ENCODE measurements at places on chromosomes 13 and 19.

DNA sequence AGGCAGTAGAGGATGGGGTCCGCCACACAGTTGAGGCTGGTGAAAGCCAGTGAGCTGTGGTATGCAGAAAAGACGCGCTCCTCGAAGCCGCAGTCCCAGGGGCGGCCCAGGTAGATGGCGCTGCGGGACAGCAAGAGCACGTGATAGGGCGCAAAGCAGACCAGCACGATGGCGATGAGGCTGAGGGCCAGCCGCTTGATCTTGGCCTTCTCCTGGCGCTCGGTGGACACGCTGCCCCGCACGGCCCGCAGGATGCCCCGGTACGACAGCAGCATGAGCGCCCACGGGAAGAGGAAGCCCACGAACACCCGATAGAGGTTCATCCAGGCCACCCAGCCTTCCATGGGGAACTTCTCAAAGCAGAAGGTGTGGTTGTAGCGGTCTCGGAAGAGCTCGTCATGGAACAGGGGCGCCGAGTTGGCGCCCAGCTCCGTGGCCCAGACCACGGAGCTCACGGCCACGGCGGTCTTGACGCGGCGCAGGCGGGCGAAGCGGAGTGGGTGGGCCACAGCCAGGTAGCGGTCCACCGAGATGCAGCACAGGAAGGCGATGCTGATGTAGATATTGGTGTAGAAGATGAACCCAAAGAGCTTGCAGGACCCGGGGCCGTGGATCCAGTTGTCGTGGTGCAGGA lies 6.5 kb upstream of the OPA3 start:
- DNase-seq: no peak

DNA sequence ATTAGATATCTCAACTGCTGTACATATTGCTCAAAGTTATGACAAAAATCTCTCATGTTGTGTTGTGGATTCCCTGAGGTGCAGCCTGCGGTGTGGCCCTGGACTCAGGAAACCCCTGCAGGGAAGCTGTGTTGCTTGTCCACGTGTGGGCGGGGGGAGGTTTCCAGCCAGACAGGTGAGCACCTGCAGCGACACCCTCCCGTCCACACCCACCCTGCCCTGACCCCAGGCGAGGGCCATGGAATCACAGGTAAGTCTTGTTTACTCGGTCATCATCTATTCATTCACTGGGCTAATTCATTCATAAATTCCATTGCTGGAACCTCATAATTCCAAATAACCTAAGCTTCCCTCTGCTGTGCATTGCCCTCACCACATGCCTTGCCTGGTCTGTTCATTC lies 14.1 kb downstream of the PLPP2 start:
- DNase-seq: no peak

DNA sequence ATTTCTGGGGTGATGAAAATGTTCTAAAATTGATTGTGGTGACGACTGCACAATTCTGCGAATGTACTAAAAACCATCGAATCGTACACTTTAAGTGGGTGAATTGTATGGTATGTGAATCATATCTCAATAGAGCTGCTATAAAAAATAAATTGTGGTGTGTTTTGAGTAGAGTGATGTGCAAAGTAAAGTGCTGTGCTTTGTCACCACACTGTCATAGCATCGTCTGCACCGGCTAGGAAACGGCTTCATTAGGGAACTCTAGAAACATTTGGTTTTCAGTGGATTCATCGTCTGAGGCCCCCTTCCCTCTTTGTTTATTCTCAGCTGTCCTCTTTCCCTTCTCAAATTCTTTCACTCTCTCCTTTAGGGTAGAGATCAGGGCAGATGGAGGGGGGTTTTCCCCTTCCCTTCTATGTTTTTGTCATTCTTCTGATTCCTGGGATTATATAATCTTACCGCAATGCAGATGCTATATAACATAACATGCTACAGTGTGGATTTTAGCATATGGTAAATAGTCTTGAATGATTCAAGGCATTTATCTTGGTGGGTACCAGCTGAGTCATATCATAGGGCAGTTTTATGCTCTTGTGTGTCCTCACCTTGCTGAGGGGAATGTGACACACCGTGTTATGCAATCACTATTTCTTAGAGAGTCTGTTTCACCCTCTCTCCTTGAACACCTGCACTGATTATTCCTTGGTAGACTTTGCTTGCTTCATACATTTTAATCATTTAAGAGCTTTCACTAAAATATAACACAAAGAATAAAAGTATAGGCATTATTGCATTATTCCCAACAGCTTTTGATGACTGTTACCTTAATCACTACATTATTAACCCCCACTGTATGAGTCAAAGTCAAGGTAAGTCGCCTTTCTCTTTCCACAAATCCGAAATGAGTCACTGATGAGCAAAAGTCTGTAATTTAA lies 239.4 kb downstream of the DCLK1 start:
- DNase-seq: peak; percentile 5

DNA sequence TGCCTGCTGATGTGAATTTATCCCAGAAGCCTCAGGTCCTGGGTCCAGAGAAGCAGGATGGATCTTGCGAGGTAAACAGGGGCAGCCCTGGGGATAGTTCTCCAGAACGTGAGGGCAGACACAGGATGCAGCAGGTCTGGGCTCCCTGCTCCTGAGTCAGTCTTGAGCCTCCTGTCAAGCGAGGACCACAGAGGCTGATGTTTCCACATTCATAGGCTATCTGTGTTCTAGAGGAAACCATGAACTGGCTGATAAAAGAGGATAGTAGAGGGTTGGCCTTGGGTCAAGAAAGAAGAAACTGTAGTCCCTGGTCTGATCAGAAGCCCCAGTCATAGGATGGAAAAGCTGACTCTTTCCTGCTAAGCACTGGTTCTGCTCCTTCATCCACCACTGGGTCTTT lies 2.2 kb downstream of the ZNF175 start:
- DNase-seq: no peak

- no peak for DNase-seq
Observed at GRCh38 chr13:49649244-49649962, 21.1 kb downstream of the ARL11 start.

DNA sequence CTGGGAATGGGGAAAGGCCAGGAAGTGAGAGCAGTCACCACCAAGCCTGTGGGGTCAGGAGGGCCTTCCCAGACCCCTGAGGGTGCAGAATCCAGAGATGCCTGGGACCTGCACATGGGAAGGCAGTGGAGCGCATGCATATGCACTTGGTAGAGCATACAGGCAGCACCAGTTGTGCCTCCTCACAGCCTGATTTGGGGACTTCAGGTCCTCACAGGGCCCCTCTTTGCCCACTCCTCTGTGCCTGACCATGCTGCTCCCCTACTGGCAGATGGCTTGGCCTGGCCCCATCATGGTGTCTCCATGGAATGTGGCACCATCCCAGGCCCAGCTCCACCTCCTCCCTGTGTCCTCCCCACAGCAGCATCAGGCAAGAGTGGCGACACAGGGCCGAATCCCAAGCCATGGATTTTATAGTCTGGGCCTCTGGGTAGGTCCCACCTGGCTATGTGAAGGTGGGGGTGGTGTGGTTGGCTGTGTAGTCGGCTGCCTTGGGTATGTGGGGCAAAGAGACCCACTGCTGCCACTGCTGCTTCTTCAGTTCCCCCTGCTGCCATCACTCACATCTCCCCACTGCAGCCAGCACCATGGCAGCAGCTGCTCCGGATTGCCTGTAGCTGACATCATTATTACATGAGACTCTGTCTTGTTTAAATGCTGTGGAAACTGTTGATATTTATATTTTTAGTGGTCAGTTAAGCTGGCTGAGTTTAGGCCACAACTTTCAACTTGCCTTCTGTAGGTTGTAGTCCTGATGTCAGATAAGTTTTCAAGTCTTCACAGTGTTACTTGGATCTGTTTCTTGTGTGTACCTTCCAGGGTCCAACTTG lies 247.0 kb downstream of the GPC6 start:
- DNase-seq: no peak

DNA sequence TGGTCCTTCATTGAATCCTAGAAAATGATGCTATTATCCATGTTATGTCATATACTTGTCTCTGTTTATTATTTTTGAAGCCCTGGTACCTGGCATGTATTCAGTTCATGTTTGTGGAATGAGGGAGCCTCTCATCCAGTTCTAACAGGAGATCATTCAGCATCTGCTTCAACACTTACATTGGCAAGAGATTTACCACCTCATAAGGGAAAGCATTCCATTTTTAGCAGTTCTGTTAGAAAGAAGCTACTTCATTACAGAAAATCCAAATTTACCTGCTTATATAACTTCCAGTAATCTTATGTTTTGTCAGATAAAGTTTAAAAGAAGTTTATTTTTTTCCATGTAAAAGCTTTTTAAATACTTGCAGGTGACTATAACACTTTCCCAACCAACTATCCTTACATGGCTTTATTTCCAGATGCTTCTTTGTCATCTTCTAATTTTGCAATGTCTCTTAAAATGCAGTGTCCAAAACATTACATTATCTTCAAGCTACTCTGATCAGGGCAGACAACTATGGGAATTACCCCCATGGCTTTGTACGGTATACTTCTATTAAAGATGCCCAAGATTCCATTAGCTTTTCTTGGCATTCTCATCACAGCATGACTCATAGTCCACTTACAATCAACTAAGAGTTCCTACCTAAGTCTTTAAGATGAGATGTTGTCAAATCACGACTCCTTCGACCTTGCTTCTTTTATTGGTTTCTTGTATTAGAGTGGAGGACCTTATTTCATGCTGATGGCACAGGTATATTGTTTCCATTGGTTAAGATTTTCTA lies 262.1 kb downstream of the PCDH9 start:
- no peak for DNase-seq

DNA sequence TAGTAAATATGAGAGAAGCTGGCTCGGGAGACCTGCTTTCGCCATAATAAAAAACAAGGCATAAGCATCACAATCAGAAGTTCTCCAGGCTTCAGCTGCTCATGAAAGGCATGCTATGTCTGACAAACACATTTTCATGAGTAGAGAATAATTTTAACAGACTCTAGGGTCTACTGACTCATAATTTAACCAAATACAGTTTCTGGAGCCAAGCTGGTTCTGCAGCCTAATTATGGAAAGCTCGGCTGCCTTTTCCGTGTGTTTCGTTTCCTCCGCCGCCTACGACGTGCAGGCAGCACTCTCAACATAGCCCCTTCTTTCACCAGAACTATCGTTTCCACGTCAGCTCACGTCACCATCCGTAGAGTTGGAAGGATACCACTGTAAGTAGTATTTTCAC lies 5.7 kb downstream of the MCF2L start:
- no peak for DNase-seq

GRCh38 chr13:36950330-36950729 lies 30.3 kb upstream of the SMAD9 start:
- no peak for DNase-seq

DNA sequence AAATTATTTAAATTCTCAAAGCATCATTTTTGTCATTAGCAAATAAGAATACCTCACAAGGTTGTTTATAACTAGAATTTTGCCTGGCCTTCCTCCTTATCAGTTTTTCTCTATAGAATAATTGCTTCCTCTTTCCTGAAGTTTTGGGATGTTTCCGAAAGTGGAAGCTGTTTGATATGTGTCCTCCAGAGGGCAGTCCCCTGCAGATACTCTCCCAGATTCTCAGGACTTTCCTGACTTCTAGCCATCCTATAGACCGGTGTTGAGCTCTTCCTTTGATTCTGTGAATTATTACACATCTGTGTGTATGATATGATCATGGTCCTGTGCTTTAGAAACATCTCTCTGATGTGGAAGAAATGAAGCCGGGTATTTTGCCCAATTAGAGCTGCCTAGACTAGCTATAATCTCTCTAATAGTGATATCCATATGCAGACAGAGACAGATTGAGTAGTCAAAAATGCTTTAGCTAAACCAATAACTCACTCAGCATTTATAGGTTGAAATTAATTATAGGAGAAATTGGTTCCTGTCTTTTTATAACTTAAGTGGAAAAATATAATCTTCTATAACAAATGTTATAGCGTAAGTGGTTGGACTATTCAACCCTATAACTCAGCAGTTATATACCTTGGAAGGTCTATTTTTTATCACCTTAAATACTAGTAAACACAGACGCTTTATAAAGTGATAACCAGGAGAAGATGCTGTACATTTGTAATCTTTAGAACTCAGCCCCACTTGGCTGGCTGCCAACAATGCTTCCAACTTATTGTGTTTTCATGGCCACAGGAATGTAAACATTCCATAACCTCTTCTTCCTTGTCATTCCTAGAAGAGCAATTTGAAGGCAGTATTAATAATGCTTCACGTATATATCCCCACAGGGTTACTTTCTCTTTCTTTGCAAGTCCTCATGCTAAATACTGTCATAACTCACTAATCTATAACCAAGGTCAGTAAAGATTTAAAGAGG lies 201.0 kb upstream of the RXFP2 start:
- no peak for DNase-seq

DNA sequence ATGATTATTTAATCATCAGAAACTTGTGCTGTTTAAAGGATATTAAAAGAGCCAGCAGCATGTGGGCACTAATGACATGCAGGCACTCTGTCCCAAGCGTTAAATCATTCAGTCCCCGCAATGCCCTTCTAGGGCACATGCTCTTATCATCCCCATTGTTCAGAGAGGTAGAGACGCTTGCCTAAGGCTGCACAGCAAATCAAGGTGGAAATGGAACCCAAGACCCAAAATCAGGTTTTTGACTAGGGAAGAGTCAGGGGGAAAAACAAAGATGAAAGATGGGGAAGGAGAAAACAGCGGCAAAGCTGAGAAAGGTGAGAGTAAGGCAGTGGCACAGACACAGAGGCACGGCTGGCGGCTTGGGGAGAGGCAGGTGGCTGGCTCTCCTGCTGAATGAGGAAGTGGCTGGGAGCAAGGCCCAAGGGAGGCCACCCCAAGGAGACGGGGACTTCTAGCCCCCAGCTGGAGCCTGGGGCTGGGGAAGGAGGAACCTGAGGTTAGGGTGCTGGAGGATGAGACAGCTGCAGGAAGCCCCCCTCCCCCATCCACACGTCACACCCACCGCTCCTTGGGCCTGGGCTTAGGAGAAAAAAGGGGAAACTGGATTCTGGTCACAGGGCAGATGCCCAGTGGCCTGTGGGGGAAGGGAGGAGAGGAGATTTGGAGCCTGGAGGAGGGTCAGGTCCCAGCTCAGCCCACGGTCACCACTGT lies 1.0 kb upstream of the TYROBP start:
- no peak for DNase-seq

- DNase-seq: no peak
Observed at GRCh38 chr19:4456476-4456842, 1.1 kb downstream of the UBXN6 start.

- no peak for DNase-seq
Observed at GRCh38 chr13:60574735-60575134, 177.7 kb downstream of the TDRD3 start.

- no peak for DNase-seq
Observed at GRCh38 chr19:49421039-49421877, 2.0 kb downstream of the PTH2 start.

GRCh38 chr13:98201189-98201588 lies 24.1 kb upstream of the RNF113B start:
- DNase-seq: no peak

GRCh38 chr19:32642771-32643170 lies 32.2 kb downstream of the ANKRD27 start:
- no peak for DNase-seq

- DNase-seq: no peak
Observed at GRCh38 chr13:98083936-98084335, 59.0 kb upstream of the FARP1 start.

DNA sequence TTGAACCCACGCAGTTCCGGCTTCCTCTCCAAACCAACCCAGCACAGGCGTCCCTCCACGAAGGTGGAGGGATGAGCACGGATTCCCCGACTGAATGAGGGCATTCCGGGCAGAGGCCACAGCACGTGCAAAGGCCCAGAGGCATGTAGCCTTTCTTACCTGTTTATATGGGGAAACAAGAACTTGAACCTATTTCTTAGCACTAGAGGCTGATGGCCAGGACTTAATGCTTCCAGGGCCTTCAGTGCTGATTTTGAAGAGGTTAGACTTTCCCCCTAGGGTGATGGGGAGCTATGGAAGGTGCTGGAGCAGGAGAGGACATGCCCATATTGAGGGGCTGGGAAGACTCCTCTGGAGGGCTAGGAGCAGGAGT lies 2.0 kb downstream of the MAST3 start:
- no peak for DNase-seq
